Esophagus mucosa (tissue), 1 donor: ENCODE measurements at places on chromosomes 16 and 17. TPM values are rescaled to one million over a fixed set of nuclear protein-coding genes. Genes with fewer than 3 reads are reported as not detected.
A peak's percentile ranks its signal among the peaks of the same experiment; 100 is the strongest.

- ATAC-seq: no peak
Observed at GRCh38 chr16:86836503-86837129, 258.3 kb downstream of the FOXL1 start.

Gene SPATA22
- total RNA-seq: not detected

DNA sequence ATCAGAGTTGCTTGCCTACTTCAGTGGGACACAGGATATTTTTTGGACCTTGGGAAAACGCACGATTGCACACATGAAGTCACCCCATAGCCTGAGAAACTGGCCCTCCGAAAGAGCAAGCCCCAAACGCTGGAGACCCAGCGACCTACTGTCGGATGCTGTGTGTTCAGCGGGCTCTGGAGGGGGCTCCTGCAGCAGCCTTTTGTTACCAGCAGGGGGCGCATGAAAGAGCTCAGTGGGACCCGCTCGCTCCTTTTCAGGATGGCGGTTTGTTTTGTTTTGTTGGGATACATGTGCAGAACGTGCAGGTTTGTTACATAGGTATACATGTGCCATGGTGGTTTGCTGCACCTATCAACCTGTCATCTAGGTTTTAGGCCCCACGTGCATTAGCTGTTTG lies 28.4 kb downstream of the MYH3 start:
- ATAC-seq: no peak

DNA sequence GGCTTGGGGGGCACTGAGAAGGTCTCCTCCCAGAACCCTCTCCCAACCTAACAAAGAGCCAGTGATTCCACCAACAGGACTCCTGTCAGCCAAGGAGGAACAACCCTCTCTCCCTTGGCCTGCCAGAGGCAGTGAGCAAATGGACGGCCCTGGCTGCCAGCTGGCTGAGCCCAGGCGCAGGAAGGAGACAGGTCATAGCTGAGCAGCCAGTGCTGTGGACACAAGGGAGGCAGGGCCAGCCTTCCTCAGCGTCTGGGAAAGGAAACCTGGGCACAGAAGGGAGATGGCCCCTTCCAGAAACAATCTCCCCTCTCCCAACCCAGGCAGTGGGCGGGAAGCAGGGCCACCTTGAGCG lies 2.1 kb downstream of the MPO start:
- peak; percentile 22 for ATAC-seq

DNA sequence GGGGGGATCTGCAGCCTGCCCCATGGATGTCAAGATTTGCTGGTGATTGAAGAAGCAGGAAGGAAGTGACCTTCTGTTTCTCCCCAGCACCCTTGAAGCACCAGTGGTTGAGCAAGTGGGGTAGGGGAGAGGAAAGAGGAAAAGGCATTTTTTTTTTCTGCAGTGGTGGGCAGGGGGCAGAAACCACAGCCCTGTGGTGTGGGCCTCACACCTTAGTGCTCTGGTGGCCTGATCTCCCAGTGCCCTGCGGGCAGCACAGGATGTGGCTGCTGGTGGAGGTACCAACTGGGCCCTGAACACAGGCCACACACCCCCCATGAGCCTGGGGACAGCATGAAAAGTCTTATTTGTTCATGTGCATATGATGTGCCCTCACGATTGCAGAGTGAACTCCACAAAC lies 7.1 kb downstream of the ITGAD start:
- no peak for ATAC-seq

DNA sequence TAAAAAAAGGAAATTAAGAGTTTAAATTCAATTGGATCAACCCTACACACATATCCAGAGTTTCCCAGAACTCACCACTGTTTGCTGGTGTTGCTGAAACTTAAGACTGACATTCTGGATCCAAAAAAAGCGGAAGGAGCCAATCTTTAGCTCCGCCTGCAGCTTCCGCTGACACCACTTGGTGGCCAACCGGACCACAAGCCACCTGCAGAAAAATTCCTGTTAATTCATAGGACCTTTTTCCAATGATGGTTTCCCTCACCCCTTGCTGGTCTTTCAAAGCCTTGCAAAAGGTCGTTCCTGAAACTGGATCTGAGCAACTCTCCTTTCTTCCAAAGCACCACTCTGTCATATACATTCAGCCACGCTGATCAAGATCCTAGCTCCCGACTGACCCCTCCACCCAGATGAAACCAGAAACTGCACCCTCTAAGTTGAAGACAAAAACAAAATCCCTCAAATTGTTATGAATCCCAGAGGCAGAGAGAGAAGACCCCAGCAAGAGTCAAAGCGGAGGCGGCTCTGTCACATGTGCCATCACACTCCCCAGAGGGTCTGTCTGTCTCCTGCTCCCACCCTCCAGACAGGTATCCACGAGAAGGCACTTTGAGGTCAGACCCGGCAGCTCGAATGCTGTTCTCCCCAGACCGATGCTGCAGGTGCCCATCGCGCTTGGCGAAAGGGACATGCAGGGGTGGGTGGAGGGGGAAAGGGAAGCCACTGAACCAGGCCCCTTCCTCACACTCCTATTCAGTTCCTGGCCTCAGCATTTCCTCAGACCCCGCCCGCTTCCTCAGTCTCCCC lies 773 bp downstream of the BLTP2 start:
- peak; percentile 8 for ATAC-seq

DNA sequence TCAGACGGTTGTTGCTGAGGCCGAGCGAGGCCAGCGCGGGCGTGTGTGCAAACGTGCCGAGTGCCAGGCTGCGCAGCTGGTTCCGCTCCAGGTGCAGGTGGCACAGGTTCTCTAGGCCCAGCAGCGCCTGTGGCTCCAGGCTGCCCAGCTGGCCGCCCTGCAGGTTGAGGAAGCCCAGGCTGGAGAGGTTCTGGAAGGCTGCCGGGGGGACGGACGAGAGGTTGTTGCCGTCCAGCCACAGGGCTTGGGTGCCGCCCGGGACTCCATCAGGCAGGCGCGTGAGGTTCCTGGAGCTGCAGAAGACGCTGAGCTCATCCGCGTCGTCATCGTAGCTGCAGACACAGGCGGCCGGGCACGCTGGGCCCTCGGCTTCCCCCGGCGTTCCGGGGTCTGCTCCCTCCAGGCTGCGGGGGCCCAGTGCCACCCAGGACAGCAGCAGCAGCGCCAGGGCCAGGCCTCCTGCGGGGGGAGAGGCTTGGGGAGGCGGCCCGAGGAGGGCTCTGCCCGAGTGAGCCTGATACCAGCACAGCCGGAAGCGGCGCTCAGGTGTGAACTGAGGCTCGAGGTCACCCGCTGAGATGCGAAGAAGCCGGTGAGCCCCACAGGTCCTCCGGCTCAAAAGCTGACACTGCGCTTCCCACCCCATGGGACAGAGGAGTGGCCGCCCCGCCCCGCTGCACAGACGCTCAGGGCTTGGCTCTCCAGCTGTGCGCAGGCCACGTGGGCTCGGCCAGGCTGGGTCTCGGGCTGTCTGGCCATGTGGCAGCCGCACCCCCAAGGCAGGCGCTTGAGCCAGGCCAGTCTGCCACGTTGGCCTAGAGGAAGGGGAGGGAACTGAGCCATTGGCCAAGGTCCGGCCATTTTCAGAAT lies 1.3 kb downstream of the IGFALS start:
- no peak for ATAC-seq

- ATAC-seq: peak; percentile 37
Observed at GRCh38 chr17:45038728-45039634, 12.5 kb downstream of the DCAKD start.

Gene ABCC6
- total RNA-seq: 0.08 TPM

Gene RTN4RL1
- total RNA-seq: 1.2 TPM

Gene CHP2
- 0.08 TPM for total RNA-seq

Gene PDILT
- total RNA-seq: not detected

Gene ZG16B
- 15.3 TPM for total RNA-seq

DNA sequence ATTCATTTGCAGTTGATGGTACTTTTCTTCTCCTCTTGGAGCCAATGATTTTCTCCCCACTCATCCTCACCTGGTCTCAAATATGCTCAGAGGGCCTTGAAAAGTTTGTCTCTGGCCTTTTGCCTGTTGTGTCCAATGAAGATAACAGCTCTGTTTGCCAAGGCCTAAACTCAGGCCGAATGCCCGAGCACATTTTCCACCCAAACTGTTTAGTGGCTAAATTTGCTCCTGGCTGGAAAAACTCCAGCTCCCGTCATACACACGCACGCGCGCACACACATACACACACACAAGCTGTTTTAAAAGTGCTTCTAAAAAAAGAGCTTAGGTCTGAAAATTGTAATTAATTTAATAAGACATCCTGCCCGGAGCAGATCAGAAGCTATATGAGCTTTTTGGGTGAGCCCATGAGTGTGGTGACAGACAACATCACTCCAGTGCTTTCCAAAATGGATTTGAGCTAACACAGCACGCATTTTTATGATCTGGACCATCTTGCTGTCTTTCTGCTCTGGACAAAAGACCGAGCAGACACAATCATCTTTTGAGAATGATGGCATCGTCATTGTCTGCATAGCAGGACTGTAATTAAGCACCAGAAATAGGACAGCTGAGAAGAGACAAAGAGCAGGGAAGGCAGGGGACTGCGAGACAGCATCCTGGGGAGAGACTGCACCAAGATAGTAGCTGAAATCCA lies 48.9 kb downstream of the IRX6 start:
- ATAC-seq: no peak

GRCh38 chr16:12026741-12027490 lies 50.4 kb downstream of the SNX29 start:
- ATAC-seq: peak; percentile 71

DNA sequence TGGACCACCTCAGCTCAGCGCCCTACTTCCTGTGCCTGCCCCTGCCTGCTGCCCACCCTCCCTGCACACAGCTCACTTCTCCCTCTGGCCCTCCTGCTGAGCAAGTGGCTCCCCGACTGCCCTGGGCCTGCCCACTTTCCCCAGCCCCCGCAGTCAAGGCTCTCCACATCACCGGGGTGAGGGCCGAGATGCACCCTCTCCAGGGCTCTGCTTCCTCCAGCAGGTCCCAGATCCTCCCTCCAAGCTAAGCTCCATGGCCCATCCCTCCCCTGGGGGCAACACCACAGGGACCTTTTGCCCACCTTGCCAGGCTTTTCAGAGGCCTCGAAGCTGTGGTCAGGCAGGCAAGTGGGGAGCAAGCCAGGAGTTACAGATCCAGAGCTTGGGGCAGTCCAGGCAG lies 820.2 kb downstream of the KCNJ18 start:
- ATAC-seq: no peak

GRCh38 chr17:78019976-78020716 lies 61.6 kb downstream of the TNRC6C start:
- ATAC-seq: no peak

DNA sequence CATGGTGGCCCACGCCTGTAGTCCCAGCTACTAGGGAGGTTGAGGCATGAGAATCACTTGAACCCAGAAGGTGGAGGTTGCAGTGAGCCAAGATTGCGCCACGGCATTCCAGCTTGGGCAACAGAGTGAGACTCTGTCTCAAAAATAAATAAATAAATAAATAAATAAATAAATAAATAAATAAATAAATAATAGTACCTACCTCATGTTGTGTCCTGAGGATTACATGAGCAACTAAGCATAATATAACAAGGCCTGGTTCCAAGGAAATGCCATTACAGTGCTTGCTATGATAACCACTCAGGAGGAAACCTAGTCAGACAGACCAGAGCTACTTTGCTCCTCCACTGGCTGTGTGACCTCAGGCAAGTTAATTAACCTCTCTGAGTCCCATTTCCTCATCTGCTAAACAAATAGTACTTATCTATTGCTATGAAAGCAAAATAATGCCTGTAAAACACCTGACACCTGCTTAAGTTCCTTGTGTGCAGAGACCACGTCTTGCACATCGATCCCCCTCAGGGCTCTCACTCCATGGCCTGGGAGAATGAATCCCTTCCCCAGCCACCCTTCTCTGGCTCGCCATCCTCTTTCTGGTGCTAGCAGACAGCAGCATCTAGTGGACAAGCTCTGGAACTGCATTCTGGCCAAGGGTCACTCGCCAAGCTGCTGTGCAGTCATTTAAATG lies 7.5 kb downstream of the EPOP start:
- peak; percentile 69 for ATAC-seq

DNA sequence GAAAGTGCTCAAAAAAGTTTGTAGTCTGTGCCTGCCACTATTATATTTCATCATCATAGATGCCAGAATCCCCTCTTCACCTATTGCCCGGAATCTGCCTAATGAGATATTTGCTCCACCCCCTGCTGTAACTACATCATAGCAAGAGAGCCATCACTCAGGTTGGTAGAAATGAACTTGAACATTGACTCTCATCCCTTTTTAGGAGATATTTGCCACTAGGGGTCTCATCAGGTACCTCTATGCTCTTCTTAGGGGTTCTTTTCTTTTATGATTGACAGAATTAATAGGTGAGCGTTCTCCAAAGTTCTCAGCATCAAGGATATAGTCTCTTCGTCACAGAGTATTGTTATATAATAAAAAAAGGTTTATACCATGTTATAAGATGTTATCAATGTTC lies 20.0 kb downstream of the ANKS4B start:
- no peak for ATAC-seq

Gene FBXL16
- total RNA-seq: 15.1 TPM

Gene SCN4A
- 0.12 TPM for total RNA-seq

DNA sequence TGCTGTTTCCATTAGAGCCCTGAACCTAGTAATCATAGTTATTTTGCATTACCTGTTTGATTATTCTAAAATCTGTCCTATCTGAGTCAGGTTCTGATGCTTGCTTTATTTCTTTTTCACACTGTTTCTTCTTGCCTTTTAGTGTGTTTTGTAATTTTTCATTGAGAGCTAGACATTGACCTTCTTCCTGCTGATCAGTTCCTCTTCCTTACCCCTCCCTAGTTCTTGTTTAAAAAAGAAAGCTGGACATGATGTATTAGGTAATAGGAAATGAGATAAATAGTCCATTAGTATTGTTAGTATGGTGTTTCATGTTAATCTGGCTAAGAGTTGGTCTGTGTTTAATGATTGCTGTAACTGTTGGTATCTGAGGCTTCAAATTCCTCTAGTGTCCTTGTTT lies 13.4 kb downstream of the WWP2 start:
- ATAC-seq: no peak

- no peak for ATAC-seq
Observed at GRCh38 chr16:11978080-11978479, 1.5 kb downstream of the SNX29 start.

- ATAC-seq: no peak
Observed at GRCh38 chr16:8959921-8960787, 3.6 kb downstream of the USP7 start.

Gene AXIN2
- 3.1 TPM for total RNA-seq

DNA sequence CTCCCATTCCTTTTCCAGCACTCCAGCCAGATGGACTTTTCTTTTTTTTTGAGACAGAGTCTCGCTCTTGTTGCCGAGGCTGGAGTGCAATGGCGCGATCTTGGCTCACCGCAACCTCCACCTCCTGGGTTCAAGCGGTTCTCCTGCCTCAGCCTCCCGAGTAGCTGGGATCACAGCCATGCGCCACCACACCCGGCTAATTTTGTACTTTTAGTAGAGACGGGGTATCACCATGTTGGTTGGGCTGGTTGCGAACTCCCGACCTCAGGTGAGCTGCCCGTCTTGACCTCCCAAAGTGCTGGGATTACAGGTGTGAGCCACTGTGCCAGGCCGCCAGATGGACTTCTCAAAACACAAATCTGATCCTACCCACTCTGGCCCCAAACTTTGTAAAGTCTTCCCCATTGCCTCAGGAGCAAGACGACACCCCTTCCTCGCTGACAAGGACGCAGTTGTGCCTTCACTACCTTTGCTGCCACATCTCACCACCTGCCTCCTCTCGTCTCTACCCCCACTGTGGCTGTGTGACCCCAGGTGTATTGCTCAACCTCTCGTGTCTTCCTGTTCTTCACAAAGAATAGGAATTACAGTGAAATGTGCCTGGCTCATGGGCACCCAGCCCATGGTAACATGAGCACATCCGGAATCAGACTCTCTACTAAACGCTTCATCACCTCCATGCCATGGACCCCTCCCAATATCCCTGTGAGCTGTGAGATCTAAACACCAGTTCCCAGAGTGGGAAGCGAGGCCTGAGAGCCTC lies 3.7 kb upstream of the BANP start:
- ATAC-seq: no peak

GRCh38 chr17:73340093-73340596 lies 28.3 kb upstream of the CDC42EP4 start:
- ATAC-seq: peak; percentile 88

- ATAC-seq: no peak
Observed at GRCh38 chr17:21039839-21040575, 2.8 kb downstream of the USP22 start.
